ENCODE measurements at places on chromosomes 16 and 17. TPM values are rescaled to one million over a fixed set of nuclear protein-coding genes. Genes with fewer than 3 reads are reported as not detected.

GRCh38 chr17:9002606-9003354 lies 18.5 kb upstream of the NTN1 start:
- DNase-seq, result no peak

ENPP7 gene
- 0.23 TPM for total RNA-seq

DNA sequence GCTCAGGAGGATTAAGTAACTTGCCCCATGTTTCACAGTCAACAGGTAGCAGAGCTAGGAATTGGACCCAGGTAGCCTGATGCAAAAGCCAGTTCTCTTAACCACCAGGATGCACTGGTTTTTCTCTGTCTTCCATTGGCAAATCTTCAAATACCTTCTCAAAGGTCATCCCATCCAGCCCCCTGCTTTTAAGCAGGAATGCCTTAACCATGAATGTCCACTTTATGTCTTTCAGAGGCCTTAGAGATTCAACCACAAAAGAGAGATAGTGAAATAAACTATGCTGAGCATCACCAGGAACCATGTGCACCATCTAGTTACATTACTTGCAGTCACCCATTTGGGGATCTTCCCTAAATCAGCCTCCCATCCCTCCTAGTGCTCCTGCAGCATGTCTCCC lies 94.3 kb downstream of the C17orf67 start:
- no peak for DNase-seq

KRTAP9-8 gene
- not detected for total RNA-seq

KRT25 gene
- total RNA-seq, result not detected

DNA sequence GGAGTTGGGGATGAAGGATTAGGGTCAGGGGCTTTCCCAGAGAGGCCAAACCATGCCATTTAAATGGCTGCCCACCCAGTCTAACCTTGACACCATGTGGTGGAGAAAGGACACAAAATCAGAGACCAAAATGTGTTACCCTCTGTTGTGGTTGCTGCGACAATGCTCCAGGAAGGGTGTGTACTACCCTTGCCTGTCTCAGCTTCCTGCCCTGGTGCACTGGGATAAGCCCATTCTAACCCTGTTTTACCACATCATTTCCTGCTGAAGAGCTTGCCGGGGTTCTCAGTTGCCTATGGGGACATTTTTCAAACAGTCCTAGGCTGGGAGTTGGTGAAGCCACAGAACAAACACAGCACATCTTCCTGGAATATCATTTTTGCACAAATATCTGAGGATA lies 4.9 kb downstream of the OR4D1 start:
- no peak for DNase-seq

GRCh38 chr16:64122177-64122576 lies 999.7 kb downstream of the CDH11 start:
- no peak for DNase-seq

- DNase-seq, result no peak
Observed at GRCh38 chr17:14070344-14070984, 1.2 kb downstream of the COX10 start.

- no peak for DNase-seq
Observed at GRCh38 chr16:89811321-89811720, 5.1 kb downstream of the FANCA start.

ZFPM1 gene
- total RNA-seq, result 72.0 TPM

- no peak for DNase-seq
Observed at GRCh38 chr16:2092866-2093265, 42.8 kb downstream of the PKD1 start.

DNA sequence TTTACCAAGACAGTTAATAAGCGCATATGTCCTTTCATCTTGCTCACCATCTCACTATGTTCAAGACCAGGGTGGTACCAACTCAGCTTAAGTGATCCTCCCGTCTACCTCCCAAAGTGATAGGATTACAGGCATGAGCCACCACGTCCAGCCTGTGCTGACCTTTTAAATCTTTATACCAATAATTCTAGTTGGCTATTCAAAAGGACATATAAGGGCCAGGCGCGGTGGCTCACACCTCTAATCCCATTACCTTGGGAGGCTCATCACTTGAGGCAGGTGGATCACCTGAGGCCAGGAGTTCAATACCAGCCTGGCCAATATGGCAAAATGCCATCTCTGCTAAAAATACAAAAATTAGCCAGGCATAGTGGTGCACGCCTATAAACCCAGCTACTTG lies 2.4 kb downstream of the CEP95 start:
- no peak for DNase-seq

DNA sequence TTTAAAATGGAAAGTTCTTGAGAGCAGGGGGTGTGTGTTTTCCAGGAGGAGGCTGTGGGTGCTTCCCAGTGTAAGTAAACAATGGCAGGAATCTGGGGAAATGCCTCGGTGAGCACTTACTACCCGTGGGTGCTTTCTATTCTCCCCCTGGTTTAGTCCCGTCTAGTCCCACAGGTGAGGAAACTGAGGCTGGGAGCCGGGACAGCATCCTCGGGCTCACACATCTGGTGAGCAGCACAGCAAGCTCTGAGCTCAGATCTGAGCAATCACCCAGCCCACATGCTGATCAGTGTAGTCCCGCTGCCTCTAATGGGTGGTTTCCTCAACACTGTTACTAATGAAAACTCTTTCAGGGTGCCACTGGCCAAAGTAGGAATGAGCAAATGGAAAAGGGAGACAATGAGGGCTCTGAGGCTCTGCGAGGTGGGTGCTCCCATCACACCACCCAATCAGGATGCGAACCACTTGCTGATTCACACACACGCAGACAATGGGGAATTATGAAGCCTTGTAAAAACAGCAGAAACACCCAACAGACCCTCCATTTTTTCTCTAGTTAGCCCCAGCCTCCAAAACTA lies 202.6 kb downstream of the PARN start:
- no peak for DNase-seq

CALB2 gene
- 0.81 TPM for total RNA-seq

SPATA32 gene
- not detected for total RNA-seq

- no peak for DNase-seq
Observed at GRCh38 chr16:78523212-78523985, 423.9 kb downstream of the WWOX start.

DNA sequence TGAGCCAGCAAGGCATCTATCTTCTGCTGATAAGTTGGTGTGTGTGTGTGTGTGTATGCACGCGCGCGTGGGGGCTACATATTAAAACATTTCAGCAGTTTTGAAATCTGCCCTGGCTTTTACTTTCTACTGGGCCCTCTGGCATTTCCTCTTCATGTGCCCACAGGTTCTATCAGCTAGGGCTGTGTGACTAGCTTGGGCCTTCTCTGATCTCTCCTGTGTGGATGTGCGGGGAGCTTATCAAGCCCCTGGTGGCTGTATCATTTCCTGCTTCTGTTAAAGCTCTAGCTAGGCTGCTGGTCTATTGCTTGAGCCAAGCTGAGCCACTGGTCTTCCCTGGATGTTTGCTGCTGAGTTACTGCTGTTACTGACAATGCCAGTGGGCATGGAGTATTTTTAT lies 132.5 kb downstream of the AATF start:
- DNase-seq, result no peak

- DNase-seq, result no peak
Observed at GRCh38 chr16:50692999-50693781, at the start of gene NOD2. NOD2 (plus strand) TSS chr16:50693606; CDS start chr16:50699496, 5,890 bp downstream.

DNA sequence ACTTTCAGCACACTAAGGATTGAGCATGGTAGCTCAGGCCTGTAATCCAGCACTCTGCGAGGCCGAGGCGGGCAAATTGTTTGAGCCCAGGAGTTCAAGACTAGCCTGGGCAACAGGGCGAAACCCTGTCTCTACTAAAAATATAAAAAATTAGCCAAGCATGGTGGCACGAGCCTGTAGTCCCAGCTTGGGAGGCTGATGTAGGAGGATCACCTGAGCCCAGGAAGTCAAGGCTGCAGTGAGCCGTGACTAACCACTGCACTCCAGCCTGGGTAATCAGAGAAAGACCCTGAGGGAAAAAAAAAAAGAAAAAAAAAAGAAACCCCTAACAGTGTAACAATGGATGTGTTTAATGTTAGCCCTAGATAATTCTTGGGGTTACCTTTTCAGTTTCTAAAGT lies 24.0 kb downstream of the PARN start:
- no peak for DNase-seq

DNA sequence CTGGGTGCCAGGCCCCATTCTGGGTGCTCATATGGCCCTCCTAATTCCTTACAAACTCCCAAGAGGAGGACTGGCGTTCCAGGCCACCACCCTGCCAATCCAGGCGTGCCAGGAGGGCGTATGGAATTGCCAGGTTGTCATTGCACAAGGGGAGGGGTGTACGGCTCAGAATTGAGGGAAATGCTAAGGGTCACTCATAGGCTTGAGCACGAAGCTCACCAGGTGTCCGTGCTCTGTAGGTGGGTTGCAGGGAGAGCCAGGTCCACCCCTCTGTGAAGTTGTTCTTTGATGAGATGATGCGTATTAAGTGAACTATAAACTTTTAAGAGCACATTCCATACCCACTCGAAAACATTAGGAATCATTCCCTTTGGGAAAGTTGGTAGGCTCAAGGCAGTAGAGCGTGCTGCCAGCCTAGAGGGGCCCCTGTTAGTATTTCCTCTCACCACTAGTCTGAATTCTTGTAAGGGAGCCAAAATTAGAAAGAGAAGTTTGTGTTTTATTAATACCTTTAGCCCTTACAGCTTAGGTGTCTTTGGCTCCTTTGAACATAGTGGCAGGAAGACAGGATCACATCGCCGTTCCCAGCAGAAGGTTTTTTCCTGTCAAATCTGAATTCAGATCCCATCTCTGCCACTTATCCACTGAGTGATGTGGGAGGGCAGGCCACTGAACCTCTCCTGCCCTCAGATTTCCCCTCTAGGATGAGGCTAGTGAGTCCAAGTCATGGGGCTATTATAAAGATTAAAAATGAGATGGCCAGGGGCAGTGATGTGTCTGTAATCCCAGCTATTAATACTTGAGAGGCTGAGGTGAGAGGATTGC lies 38.7 kb upstream of the NFAT5 start:
- no peak for DNase-seq

GRCh38 chr17:72332367-72332766 lies 211.5 kb downstream of the SOX9 start:
- DNase-seq, result no peak

- DNase-seq, result no peak
Observed at GRCh38 chr17:15239491-15239890, 25.6 kb downstream of the PMP22 start.

NFAT5 gene
- 31.4 TPM for total RNA-seq

DNA sequence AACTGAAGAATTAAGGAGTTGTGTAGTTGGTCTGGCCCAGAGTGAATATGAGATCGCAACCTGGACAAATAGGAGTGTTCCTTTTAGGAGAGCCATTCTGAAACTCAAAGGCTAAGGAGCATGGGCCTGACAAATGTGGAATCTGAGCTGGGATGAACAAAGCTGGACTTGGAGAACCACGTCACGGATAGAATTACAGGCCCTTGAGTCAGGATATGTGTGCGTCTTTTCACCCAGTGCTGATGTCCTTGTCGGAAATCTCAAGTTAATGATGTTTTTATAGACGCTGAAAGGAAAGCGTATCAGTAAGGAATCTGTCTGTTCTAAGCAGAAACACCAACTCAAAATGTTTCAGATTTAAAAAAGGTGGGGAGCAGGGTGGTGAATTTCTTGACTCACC lies 173.8 kb upstream of the ZKSCAN2 start:
- DNase-seq, result no peak

VAT1L gene
- total RNA-seq, result 12.2 TPM

SUMO2 gene
- 353 TPM for total RNA-seq

- DNase-seq, result no peak
Observed at GRCh38 chr17:79177877-79178276, 103.3 kb downstream of the ENGASE start.

DNA sequence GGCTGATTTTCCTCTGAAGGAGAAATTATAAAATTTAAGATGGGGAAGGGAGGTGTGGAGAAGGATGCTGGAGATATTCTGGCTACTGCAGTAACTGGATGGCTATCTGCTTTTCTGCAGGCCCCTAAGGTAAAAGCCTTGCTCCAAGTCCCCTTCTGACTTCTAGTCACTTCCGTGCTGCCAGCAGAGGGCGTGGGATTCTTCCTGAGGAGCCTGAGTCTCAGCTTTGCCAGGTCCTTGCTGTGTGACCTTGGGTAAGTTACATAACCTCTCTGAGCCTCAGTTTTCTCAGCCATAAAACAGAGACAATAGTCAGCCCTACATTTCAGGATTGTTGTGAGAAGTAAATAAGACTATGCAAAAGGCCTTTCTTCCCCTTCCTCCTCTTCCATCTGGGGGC lies 24.3 kb upstream of the TMEM220 start:
- no peak for DNase-seq

DNA sequence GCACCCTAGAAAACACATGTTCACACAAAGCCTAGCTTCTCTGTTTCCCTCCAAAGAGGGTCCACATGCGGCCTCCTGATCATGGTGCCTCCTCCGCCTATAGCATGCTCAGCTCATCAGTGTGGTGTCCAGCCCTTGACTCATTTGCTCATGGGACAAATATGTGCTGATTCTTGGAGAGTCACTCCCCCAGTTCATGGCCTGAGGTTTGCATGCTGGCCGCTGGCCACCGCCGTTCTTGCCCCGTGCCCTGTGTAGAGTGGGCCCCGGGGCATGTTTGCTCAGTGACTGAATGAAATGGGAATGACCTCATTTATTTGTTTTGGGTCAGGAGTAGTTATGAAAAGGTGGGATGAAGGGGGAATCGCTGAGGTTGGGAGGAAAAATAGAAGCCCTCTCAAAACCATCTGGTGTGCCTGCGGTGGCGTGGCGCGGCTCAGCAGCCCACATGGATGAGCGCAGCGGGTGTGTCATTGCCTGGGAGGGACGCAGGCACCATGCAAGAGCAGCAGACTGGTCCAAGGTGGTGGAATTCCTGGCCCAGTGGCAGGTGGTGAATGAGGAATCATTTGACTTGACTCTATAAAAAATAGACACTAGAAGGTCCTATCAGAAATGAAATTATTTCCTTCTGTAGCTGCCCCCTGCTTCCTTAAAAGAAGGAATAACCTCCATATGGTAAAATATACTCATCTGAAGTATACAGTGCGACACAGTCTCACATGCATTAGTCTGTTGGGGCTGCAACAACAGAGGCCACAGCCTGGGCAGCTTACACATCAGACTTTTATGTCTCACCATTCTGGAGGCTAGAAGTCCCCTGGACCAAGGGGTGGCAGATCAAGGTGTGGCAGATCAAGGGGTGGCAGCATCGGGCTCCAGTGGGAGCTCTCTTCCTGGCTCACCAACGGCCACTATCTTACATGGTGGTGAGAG lies 31.7 kb downstream of the CRISPLD2 start:
- no peak for DNase-seq

- DNase-seq, result no peak
Observed at GRCh38 chr17:32298721-32299579, 33.3 kb downstream of the RHBDL3 start.

MMP15 gene
- 109 TPM for total RNA-seq

MYADML2 gene
- not detected for total RNA-seq

- DNase-seq, result no peak
Observed at GRCh38 chr16:87358250-87358649, 25.3 kb downstream of the FBXO31 start.
